ENCODE measurements at places on chromosomes 3 and 15.

GRCh38 chr3:15229262-15229661 is 23.2 kb downstream of the CAPN7 start:
- no peak for DNase-seq

DNA sequence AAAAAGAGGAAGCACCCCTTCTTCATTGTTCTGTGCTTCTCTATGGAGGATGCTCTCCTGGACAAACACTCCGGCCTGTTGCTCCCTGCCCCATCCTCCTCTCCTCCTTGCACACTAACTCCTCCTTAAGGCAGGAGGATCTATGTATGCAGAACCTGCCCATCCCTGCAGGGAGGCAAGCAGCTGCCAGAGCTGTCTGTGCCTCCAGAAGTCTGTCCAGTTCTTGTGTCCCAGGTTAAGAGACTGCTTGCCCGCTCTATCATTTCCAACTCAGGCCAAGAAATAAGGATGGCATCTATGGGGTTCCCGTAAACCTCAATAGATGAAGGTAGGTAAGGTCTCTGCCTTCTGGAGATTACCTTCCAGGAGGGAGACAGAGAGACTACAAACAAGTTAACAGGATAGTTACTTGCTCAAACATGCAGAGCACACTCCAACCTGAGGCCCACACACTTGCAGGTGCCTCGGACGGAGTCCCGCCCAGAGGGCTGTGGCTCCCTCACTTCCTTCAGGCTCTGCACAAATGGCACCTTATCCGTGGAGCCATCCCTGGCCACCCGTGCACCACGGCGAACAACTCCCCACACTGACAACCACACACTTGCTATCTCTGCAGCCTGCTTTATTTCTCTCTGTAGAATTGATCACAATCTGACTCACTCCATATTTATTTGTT is 6.9 kb downstream of the XXYLT1 start:
- no peak for DNase-seq

- DNase-seq = no peak
These were observed 69.3 kb downstream of the CHST2 start for GRCh38 chr3:143188881-143189280.

- DNase-seq = no peak
These were observed 701.5 kb upstream of the GBE1 start for GRCh38 chr3:82462977-82463376.

DNA sequence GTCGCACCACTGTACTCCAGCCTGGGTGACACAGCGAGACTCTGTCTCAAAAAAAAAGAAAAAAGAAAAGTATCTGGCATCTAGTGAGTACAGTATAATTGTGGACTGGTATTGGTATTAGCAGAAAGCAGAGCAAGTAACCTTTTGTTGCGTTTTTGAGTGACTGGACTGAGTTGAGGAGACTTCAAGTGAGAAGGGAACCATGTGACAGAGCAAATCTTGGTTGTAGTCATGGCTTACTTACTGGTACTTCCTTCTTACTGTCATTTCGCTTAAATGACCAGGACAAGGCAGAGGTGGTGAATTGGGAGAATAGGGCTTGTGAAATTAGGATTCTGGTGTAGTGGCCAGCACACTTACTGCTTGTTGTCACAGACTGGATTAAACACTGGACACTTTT is 20.6 kb downstream of the RTF1 start:
- no peak for DNase-seq

GRCh38 chr3:31848911-31849310 is 132.2 kb downstream of the OSBPL10 start:
- DNase-seq = no peak

GRCh38 chr3:24707936-24708335 is 213.3 kb upstream of the THRB start:
- no peak for DNase-seq

DNA sequence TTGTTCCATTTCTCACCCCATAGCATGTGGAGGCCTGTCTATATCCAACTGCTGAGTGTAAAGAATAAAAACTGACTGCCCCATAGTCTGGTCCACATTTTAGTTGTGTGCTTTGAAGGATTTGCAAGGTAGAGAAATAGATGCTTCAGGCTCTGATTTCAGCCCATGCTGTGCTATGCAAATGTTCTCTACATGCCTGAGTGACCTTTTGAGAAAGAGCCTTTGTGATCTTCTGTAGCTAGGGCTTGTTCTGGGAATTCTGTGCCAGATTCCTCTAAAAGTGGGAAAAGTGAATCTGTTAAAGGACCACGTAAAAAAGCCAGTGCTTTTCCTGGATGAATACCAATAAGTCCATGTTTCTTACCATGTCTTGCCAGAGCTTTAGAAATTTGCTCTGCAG is 5.2 kb downstream of the KCTD6 start:
- no peak for DNase-seq

GRCh38 chr3:4596612-4597011 is 103.5 kb downstream of the ITPR1 start:
- DNase-seq = no peak

DNA sequence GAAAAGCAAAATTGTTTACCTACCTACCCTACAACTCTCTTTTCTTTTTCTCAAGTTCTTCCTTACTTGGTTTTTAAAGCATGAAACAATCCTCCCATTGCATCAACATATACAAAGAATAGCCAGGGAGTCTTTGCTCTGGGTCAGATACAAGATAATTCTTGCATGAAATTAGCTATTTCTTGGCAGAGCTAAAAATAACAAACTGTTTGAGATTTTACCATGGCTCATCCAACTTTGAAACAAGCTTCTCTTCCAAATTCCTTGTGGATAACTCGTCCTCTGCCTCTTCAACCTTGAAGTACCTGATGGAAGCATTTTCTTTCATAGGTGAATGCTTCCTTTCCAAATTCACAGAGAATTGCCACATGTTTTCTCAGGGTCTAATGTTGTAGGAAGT is 9.2 kb upstream of the CBLB start:
- DNase-seq = no peak

DNA sequence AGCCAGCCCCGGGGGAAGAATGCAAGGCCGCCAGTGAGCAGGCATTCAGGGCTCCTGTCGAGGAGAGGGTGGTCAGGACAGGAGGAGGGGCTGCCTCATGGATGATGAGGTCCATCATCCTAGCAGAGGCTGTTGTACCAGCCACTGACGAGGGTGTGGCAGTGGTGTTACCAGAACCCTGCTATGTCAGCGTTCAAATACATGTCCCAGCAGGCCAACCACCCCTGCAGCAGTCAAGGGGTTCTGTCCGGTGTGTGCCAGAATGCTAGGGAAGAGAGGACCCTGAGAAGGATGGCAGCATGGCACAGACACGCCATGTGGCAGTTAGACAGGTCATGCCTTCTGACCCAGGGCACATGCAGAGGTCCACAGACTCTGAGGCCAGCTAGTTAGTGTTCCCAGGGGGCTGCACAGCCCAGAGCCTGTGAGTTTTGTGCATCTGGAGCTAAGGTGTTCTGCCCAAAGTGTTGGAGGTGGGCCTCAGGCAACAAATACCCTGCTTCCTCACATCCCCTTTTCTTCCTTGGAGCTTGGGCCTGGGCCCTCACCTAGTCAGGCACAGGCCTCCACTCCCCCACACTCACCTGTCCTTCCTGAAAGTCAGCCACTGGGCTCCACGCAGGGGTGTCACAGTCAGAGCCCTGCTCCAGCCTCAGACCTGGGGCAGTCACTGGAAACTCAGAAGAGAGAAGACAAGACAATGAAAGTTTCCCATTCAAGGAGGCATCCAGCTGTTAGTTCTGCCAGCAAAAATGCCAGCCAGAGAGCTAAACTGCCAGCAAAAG is 7.8 kb downstream of the PAK6 start:
- no peak for DNase-seq

DNA sequence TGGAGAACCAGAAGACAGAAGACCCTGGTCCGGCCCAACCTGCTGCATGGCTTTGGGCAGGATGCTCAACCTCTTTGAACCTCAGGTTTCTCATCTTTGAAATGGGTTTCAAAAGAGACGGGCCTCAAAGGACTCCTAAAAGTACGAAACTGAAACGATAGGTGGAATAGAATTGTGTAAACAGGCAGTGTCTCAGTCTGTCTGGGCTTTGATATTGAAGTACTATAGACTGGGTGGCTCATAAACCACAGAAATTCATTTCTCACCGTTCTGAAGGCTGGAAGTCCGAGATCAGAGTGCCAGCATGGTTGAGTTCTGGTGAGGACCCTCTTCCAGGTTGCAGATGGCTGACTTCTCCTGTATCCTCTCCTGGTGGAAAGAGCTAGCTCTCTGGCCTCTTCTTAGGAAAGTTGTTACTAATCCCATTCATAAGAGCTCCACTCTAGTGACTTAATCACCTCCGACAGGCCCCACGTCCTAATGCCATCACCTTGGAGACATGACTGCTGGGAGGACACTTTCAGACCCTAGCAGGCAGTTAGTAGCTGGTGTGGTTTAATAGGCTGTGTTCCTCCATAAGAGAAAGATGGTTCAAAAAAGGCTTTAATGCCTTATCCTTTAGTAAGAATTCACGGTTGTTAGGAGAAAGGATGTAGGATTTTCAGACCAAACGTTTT is 35.7 kb downstream of the SSUH2 start:
- DNase-seq = no peak

- no peak for DNase-seq
These were observed 37.7 kb upstream of the CCR2 start for GRCh38 chr3:46316206-46316605.

DNA sequence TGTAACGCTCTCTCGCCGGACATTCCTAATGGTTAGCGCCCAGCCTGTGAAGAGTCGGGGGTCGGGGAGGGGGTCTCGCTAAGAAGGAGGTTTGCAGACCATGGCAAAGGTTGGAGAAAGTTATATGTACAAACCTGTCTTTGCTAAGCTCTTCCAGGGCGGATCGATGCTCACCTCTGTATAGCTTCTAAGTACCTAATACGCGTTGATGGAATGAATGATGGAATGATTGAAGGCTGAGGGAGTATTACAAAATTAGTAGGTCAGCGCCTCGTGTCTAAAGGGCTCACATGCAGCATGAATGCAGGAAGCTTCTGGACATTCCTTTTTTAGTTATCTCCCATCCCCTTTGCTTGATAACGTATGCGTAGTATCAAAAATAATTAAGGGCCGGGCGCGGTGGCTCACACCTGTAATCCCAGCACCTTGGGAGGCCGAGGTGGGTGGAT is 305 bp upstream of the KPNA1 start:
- no peak for DNase-seq

- no peak for DNase-seq
These were observed 53.1 kb upstream of the MAP4 start for GRCh38 chr3:48069339-48069738.

DNA sequence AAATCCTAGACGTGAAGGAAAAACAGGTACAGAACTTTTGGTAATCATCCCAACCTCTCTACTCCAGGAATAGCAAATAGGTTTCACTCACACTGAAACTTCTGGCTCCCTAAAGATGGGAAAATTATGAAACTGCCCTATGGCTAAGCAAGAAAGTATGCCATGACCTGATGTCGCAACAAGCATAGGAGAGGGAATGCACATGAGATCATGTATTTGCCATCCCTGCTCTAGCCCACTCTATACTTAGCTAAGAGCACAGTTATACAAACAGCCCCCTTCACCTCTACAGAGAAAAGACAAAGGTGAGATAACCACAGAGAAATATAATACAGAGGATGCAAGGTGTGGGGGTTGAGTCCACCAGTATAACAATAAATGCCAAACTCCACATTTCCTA is 102.7 kb downstream of the TBC1D5 start:
- peak; percentile 75 for DNase-seq

GRCh38 chr3:195172039-195172684 is 98.8 kb downstream of the XXYLT1 start:
- DNase-seq = no peak

DNA sequence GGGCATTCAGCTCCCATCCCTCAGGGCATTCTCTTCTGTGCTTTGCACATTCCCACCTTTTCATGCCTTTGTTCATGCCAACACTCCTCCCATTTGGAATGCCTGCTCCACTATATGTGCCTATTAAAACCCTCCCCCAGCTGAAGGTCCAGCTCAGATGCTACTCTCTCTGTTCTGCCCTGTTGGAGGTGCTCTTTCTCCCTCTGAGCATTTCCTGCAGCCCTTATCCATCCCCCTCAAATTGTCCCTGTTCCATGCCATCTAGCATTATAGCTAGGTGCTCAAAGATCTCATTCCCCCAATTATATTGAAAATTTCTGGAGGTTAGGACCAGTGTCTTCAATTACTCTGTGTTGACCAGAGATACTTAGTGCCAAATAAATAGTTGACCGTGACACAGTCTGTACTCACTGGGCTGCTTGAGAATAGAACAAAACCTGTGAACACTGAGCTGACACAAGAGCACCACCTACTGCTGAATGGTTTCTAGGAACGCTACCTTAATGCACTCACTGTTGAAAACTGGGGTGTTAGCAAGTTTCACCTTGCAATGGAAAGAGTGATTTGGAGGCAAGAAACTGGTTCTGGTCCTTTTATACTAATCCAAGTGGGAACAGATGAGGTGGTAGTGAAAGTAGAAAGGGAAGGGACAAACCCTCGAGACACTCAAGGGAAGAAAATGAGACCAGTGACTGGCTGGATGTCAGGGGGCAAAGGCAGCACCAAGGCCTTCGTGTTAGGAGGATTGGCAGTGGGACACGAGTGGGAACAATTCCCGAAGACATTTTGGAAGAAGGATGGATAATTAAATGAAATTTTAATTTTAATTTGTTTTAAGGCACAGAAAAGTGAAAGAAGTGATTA is 289.8 kb upstream of the ROPN1 start:
- no peak for DNase-seq

GRCh38 chr15:51838270-51838669 is 8.8 kb downstream of the TMOD3 start:
- no peak for DNase-seq

GRCh38 chr3:180910823-180911222 is 1.6 kb upstream of the FXR1 start:
- no peak for DNase-seq

GRCh38 chr3:118495206-118495605 is 539.4 kb downstream of the IGSF11 start:
- no peak for DNase-seq

GRCh38 chr3:149449799-149450198 is 24.7 kb upstream of the TM4SF4 start:
- no peak for DNase-seq

DNA sequence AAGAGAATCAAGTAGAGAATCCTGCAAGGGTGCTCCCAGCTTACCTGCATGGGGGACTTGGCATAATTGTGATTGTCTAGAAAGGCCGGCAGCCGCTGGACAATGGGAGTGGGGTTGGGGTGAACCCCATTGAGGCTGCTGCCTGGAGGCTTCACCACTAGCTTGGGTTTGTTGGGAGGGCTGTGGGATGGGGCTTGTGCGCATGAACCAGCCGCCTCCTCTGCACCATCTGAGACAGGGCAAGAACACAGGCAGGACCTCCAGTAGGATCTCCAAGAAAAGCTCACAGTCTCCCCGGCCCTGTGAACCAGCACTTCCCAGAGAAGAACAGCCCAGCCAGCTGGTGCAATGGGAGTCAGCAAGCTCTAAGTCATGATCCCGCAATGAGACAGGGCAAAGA is 39.8 kb downstream of the SEMA3G start:
- DNase-seq = no peak

DNA sequence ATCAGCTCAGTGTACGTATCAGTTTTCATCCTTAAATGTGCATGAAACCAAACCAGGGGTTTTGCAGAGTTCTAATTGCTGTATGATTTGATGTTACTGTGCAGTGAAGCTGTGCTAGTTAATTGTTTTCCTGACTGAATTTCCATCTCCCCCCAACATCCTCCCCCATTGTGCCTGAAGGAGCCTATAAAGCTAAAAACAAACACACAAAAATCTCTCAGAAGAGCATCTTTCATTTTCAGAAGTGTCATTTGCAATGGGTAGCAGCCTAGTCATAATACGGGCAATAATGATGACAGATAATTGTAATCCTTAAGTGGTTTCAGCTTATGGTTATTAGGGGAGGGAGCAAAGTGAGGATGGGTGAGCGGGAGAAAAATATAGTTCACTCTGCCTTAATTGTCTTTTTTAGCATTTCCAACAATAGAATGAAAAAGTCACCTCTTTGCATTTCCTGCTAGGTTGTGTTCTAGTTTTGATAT is 207.9 kb upstream of the TBL1XR1 start:
- DNase-seq = no peak
